Activated CD4-positive, alpha-beta T cell treated with anti-CD3 and anti-CD28 coated beads, Interleukin-2, amount 50 U/mL, for 1 hour (primary cell): ENCODE measurements at places on chromosomes 7 and 10.

DNA sequence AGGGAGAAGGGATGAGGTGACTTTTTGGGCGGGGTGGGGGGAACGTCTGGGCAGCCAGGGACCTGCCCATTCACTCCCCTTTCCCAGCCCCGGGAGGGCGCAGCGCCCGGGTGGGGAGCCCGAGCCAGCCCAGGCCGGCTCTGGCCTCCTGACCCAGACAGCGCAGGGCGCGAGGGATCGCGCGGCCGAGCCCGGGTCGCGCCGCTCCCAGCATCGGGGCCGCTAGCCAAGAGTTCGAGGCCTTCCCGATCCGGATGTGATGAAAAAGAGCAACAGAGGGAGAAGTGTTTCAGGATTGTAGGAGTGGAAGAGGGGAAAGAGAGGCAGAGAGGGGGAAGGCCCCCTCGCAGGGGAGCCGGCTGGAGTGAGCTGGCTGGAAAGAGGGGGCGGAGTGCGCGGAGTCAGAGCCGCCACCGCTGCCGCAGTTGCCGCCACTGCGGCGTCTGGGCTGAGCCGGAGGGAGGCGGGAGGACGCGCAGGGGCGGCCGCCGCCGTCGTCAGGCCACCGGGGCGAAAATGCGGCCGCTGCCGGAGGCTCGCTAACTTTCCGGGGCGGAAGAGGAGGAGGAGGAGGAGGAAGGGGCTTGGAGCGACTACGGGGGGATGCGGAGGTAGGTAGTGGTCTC, at the start of gene MDFIC:
Gene MDFIC, plus strand, starts transcription at position 69 of the 626 bp plus-strand sequence. CDS start 940 bp downstream, outside the sequence.
- DNase-seq = peak; percentile 63

- peak; percentile 76 for DNase-seq
Measured at GRCh38 chr7:101542527-101543241, 86.4 kb downstream of the MYL10 start.

GRCh38 chr10:63437116-63437949, 28.4 kb downstream of the JMJD1C start:
- DNase-seq = no peak

DNA sequence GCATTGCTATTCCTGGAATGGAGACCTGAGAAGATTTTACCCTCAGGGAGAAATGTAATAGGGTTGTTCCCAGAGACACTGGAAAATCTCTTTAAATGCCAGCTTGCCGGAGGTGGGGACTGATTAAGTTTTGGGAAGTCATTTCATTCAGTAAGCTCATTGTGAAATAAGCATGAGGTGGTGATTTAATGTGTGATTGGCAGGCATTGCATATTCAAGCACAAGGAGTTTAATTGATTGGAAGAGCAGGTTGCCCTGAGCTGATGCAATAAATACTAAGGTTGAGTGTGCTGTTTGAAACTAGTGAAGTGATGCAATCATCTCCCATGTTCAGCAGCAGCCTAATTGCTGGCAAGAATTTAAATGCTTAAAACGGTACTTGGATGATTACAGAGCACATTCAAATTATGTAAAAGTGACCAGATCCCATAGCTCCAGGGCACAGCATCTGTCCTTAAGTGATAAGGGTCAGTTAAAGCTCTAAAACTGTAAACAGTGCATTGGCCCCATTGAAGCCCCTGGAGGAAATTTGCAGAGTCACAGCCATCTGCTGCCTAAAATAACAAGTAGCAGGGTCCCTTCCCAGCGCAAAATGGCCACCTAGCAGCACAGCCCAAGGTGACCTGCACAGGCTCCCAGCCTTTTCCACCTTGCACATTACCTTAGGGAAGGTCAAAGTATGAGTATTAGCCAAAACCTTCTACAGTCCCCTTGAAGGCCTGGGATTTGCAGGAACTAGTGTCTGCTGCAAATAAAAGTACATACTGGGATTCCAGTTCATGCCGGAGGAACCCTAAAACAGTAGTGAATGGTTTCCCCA, 92.1 kb downstream of the CCDC71L start:
- no peak for DNase-seq

- DNase-seq = no peak
Measured at GRCh38 chr10:113980408-113981087, 63.1 kb upstream of the ADRB1 start.

DNA sequence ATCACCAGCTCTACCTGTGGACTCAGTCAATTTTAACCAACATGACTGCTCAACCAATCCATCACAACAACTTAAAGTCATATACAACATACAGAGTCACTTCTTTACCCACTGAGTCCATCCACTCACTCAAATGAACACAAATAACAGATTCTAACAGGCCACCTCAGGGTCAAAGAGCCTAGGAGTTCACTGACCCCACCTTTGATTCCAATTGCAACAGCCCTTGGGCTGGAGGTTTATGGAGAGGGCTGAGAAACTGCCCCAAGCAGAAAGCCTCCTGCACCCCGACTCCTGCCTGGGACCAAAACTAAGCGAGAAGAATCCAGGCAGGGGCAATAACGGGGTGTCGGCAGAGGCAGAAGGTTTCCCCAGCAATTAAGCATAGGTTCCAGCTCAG, 263.8 kb downstream of the PARD3 start:
- no peak for DNase-seq

DNA sequence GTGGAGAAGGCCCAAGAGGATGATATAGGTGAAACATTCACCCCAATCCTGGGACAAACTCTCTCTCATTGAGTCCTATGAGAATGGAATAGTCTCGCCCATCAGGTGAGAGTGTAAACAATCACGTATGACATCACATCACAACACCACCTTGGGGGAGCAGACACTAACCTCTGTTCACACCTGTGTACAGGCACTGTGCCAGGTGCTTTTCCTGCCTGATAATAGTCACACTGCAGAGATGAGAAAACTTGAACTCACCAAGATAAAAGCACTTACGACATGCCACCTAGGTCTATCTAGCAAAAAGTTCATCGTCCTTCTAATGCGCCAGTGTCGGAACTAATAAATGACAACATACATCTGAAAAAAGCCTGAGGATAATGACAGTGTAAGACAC, 187.8 kb downstream of the FAM107B start:
- peak; percentile 78 for DNase-seq

GRCh38 chr10:47321521-47322195, 596 bp upstream of the GDF2 start:
- no peak for DNase-seq

DNA sequence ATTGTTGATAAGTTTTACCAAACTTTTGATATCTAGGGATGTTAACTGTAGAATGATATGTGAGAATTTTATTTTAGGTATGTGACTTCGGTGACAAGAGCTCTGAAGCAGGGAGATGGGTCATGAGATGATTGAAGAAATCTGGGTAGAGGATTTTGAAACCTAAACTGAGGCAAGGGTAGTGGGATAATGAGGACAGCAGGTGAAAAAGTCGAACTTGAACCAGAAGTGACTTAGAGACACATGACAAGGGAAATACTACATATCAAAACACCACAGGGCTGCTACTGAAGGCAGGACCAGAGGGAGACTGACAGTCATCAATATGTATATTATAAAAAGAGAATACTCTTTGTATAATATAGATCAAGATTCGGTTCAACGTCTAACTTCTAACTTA, 113.2 kb downstream of the WDFY4 start:
- DNase-seq = no peak

DNA sequence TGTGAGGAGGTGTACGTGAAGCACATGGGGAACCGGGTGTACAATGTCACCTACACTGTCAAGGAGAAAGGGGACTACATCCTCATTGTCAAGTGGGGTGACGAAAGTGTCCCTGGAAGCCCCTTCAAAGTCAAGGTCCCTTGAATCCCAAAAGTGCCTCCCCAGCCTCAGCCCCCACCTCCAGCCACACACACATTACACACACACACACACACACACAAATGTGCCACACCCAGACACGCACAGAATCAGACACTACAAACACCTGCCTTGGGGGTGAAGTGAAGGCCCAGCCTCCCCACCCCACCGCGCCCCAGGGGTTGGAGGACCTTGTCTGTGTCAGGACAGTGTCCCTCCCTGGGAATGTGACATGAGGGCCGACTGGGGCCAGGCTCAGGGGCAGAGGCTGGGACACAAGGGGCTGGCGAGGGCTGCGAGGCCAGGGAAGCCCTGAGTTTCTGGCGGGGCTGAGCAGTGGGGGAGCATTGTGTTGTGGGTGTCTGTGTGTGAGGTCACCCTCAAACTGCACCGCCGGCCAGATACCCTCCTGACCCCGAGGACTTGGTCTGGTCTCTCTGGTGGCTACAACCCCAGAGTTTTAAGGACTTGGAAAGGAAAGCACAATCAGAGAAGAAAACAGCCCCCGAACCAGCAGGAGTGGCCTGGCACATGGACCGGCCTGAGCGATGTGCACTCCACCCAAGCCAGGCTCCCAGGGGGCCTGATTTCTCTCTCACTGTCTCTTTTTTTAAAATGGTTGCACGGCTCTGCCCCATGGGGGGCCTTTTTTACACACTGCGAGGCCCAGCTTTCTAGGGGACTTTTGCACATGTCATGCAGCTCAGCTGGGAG, 4.0 kb upstream of the ATP6V1F start:
- no peak for DNase-seq

GRCh38 chr7:155806096-155806871, 6.0 kb downstream of the SHH start:
- no peak for DNase-seq

DNA sequence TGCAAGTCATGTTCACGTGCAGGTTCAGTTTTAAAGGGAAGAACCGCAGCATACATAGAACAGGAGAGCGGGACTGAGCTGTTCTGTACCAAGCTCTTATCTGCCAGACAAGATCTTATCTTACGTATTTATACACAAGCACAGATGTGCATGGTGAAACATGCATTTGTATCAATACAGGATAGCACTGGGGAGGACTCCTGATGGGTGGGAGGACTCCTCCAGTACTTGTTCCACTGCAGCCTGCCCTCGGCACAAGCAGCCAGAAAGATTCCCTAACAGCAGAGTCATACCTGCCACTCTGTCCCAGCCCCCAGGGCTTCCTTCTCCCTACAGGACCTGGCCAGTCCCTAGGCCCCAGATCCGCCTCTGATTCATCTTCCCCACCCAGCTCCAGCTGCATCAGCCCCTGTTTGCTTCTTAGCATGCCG, 13.2 kb upstream of the PRKCQ start:
- DNase-seq = no peak

DNA sequence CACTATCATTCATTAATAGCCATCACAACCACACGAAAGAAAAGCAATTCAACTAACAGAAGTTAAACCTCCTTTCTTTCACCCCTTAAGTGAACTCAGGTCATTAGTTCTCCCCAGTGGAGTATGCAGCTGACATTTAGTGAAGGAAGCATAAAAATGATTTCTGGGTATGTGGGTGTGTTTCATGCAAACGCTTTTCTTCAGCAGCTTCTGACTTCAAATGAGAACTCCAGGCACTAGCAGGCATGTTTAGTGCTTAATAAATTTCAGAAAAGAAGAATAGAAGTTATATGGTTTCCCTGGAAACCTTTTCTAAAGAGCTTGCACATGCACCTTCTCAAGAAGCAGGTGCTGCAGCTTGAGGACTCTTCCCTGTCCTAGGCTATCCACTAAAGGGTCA, 62.5 kb downstream of the PIK3CG start:
- no peak for DNase-seq

DNA sequence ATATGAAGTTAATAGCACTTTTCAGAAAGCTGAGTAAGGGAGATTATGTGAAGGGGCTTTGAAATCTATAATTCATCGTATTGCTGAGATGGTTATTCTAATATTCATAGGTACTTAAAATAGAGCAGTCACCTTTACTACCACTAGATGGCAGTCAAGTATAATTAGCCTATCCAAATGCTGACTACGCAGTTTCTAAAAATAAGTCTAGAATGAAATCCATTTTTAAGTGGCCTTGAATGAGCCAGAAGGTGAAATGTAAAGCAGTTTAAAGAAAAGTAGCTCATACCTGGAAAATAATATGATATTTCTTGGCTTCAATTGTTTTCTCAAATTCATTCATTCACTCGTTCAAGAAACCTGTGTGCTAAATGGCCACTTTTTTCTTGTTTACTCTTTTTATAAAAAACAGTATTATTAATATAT, 1277.1 kb downstream of the GATA3 start:
- no peak for DNase-seq

- DNase-seq = no peak
Measured at GRCh38 chr10:125060482-125060825, 99.9 kb downstream of the CTBP2 start.

- no peak for DNase-seq
Measured at GRCh38 chr10:20616056-20616671, 280.9 kb downstream of the NEBL start.

DNA sequence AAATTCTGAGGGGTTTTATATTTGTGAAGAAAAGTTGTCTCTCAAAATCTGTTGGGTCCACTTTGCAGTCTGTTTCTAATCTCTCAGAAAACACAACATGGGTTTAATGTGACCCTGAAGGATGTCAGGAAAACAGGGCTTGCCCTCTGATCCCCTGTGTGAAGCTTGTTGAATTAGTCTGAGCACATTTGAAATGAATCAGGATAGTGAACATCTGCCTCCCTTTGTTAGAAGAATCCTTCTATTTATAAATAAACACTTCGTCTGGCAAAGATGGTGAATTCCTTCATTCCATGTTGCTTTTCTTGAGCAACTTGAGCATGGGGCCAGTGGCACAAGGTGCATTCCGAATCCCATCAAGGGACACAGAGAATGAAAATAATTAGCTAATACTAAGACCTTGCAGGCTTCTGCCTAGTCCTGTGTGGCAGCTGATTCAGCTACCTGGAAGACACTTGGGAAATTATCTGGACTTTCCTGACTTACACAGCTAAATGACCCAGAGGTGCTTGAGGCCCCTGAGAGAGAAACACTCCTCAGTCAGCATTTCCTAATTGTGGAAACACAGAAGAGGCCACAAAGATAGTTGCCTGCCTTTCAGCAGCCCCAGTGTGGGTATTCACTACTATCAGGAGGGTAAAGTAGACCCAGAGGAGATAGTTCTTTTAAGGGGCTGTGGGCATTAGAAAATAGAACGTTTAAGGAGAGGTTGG, 305.5 kb downstream of the C7orf25 start:
- no peak for DNase-seq

DNA sequence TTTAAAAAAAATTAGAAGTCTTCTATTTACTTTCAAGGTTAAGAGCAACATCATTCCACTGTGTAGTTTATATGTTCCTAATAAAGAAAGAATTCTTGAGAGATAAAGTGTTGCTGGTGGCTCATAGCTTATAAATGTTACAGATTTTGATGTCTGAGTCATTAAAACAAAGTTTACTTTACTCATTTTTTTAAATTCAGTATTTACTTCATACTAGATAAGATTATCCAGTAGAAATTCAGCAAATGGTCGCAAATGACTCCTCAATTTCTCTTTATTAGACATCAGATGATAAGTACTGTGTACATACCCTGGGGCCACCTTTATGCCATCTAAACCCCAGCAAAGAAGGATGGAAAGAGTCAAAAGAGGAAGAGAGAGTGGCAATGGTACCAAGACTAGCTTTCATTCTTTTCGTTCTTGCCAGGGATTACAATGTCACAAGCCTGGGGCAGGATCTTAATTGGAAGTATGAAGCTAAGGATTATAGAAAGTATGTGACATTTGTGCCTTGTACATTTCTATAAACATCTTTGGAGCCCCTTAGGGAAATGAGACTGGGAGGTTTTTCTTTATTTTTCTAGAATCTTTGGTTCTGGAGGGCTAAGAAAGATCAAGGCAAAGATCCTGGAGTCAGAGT, 206.1 kb downstream of the CHRM2 start:
- no peak for DNase-seq
